ENCODE measurements at places on chromosomes 1 and 21.

GRCh38 chr1:204896787-204897469, 26.3 kb downstream of the NFASC start:
- DNase-seq: no peak

DNA sequence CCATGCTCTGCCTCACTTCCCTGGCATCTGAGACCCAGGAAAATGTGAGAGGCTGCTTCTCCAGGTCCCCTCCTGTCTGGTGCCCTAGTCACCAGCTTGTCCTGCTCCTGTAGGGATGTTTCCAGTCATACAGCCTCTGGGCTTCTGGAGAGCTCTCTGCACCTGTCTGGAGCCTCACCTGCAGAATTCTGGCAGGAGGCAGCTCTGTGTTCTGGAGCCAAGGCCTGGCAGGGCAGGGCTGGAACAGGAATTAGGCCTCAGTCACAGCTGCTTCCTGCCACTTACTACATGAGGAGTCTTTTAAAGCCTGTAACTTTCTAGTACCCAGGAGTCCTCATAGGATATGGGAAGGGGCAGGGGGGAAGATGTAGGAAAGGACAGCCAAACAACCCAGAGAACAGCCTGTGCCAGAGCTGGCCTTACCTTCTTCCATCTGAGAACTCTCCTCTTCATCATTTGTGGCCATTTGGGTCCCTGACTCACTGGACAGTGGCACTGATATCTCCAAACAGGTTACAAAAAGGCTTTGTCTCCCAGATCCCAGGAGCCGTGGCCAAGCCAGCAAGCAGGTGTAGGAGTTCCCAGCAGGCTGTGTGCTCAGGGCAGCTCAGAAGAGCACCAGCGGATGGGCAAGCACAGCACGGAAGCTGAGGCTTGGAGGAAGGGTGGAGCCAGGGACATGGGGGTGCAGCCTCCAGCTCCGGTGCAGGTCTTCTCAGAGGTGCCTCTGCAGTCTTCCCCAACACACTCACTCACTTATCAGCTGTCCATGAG, 31.4 kb upstream of the ARTN start:
- no peak for DNase-seq

DNA sequence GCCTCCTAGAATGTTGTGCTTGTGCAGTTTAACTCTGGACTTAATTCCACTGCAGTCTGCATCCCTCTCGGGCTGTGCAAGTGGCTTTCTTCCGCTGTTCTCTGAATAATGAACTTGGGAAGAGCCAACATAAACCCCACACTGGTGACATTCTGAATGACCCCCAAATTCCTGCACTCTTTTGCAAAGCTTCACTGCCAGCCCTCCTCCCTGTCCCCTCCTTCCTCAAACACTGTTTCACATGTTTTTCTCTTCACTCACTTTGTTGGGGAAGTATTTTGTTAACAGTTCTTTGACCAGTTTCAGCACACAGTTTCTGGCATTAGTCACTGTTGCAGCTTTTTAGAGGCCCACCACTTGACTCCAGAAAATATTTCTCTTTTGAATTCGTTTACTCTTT, 39.7 kb downstream of the GNG12 start:
- no peak for DNase-seq

DNA sequence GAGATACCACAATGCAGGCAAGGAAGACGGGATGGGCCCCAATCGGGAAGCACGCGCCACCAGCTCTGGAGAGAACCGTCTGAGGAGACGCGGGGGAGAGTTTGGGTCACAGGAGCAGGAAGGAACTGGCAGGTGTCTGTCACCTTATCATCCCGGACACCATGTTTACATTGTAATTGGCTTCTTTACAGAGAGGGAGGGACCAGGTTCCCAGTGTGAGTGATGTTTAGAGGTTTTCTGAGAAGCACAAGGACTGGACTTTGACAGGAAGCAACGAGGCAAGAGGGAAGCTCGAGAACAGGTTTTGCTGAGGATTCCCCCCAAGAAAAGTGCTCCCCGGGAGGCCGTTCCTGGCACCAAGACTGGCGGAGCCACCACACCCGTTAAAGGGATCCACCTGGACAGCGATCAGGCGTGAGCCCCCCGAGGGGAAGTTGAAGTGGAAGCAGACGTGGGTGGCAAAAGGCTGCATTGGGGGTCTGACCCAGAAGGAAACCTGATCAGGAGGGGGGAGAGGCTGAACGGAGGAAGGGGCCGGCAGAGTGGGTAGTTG, 957 bp downstream of the EPS15 start:
- peak; percentile 50 for DNase-seq

- no peak for DNase-seq
These were observed 42.2 kb downstream of the FHAD1 start for GRCh38 chr1:15289251-15289651.

GRCh38 chr1:167033646-167034045, 44.6 kb downstream of the MAEL start:
- no peak for DNase-seq

DNA sequence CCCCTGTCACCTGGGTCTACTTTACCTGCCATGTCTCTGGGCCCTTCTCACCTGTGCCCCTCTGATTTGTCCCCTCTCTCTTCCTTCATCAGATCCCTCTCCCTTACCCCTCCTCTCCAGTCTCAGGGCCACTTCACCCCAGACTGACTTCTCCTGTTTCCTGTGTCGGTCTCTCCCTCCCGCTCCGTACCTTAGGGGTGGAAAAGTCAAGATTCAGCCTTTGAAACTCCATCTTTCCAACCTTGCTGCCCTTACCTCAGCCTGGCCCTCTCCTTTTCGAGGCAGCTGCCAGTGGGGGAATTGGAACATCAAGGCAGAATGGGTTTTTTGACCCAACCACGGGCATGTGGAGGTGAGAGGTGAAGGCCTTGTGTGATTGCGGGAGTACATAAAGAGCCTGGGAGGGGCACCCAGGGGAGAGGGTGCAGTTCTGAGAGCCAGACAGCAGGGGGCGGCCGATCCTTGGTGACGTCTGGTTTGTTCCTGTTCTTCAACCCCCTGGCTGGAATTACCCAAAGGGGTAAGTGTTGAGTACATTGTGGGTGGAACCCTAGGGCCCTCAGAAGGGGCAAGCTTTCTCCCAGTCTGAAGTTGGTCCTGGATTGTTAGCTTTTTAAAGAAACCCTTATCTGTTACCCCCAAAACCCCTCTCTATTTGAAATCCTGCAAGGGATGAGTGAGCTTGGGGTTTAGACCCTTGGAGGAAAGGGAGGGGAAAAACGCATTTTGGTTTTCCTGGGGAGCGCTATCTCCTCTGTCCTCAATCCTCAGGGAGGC, 12.3 kb upstream of the DMBX1 start:
- DNase-seq: peak; percentile 76

DNA sequence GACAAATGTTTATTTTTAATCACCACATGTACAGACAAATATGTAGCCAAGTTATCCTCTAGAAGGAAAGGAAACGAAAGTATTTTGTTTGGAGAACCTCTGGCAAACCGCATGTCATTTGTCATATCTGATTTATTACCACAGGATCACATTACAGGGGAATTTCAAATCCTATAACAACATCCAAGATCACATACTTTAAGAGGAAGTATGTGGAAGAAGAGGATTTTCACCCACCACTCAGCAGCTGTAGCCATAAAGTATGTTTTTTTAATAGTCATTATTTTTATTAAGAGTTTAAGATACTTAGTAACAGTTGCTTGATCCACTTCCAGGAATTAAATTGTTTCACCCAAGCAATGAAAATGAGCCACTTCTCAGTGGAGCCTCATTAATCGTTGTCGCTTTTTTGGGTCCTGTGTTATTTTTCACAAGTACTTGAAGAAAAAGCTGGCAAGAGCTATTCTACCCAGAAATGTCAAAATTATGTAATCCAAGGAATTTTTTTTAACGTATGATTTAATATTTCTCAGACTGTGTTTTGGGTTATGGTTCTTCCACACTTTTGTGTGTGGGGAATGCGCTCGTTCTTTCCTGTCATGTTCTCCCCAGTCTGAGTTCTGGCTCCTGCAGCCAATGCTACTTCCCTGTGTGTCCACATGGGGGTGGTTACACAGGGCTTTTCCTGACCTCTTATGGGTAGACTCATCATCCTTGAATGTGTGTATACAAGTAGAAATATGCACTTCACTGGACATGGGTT, 6.9 kb downstream of the SERTAD4 start:
- no peak for DNase-seq

GRCh38 chr1:195886000-195886399, 722.2 kb downstream of the KCNT2 start:
- DNase-seq: no peak
